ENCODE measurements at places on chromosomes 6 and 20.

DNA sequence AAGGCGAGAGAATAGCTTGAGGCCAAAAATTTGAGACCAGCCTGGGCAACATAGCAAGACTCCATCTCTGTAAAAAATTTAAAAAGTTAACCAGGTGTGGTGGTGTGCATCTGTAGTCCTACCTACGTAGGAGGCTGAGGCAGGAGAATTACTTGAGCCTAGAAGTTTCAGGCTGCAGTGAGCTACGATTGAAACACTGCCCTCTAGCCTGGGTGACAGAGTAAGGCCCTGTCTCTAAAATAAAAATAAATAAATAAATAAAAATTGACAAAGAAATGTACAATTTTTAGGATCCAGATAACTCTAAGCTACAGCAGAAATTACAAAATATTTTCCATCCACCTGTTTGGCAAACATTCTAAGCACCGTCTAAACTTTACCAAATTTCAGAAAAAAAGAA, 941.0 kb upstream of the ADGRB3 start:
- DNase-seq, result no peak

GRCh38 chr6:118815495-118815894, 78.5 kb upstream of the ASF1A start:
- DNase-seq, result no peak

DNA sequence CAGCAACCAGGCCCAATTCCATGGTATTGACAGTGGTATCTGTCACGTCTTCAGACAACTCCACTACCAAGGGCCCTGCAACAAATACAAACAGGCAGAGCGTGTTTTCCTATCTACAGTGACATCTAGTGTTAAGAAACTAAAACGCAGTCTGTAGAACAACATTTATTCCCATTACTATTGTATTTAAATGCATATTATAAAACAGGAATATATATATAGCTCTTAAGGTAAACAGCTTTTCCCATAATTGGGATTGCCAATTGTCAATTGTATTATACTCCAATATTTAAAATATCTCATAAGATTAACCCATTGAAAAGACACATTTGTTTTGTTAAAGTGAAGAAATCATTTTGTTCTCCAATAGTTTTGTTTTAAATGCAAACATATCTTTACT, 97.2 kb downstream of the KIF16B start:
- peak; percentile 45 for DNase-seq

- no peak for DNase-seq
Observed at GRCh38 chr20:57592263-57593092, 27.7 kb downstream of the ZBP1 start.

GRCh38 chr20:7497985-7498384, 442.3 kb downstream of the HAO1 start:
- no peak for DNase-seq

GRCh38 chr6:48388044-48388443, 277.0 kb upstream of the PTCHD4 start:
- no peak for DNase-seq

GRCh38 chr6:99341862-99342455, 7.5 kb downstream of the FAXC start:
- no peak for DNase-seq

DNA sequence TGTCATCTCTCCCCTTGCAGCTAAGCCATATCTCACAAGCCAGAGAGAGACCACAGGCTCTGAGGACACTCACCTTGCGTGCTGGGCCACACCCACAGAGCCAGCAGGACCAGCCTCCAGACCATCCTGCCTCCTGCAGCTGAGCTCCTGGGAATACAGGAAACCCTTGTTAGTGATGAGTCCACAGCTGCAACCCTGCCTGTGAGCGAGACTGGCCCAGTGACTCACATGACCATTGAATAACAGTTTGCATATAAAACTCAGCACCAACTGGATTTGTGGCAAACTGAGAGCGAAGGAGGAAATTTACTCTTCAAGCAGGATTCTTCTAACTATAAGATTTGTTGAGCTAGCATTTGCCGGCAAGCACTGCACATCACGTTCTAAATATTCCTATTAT, 3.0 kb downstream of the THBS2 start:
- DNase-seq, result peak; percentile 74

DNA sequence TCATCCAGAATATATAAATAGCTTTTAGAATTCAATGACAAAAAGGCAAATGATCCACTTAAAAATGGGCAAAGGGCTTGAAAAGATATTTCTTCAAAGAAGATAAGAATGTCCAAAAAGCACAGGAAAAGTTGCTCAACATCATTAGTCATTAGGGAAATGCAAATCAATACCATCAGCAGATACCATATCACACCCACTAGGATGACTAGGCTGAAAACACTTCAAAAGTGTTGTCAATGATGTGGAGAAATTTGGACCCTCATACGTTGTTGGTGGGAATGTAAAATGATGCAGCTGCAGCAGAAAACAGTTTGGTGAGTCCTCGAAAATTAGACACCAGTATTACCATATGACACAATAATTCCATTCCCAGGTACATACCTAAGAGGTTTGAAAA, 303.6 kb upstream of the SLC35B3 start:
- no peak for DNase-seq

DNA sequence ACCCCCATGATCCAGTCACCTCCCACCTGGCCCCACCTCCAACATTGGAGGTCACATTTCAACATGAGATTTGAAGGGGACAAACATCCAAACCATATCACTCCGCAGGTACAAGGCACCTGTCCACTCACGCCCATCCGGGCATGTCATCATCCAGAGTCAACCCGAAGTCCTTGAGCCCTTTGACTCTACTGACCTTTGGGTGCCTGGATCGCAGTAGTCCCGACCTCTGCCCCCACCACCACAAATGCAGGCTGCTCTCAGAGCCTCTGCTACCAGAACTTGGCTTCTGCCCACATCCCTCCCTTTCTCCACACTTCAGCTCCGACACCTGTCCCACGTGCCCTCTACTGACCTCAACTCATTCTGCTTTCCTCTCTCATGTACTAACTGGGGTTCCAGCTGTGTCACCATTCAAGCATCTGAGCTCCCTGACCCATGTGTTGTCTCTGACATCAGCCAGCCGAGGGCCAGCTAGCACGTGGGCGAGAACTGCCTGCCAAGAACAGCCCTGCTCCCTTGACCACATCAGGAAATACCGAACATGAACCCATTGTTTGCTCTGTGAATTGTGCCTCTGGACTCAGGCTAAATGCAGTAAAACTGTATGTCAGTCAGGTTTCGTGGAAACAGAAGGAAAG, 498.3 kb upstream of the SULF2 start:
- peak; percentile 34 for DNase-seq

- DNase-seq, result no peak
Observed at GRCh38 chr20:37522260-37523011, 1.4 kb downstream of the NNAT start.

GRCh38 chr6:52373151-52373690, 11.3 kb downstream of the PAQR8 start:
- no peak for DNase-seq

DNA sequence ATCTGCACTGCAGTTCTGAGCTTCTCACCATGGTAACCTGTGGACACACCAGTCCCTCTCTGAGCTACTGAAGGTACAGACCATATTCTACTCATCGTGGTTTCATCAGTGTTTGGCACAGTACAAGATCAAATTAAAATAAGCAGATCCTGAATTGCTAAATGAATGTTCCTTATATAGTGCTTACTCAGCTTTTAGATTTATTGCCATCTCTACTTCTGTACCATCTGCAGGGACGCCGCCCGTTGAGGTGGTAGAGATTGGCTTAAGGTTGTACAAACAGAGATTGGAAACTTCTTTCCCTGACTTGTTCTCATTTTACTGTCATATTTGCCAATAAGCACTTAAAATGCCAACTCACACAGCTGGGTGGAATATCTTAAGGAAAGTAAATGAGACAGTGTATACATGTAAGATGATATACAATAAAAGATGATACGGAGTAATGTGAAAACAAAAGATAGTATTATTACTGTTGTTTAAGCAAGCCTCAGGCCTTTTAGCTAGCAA, 223.4 kb upstream of the FOXQ1 start:
- peak; percentile 70 for DNase-seq

DNA sequence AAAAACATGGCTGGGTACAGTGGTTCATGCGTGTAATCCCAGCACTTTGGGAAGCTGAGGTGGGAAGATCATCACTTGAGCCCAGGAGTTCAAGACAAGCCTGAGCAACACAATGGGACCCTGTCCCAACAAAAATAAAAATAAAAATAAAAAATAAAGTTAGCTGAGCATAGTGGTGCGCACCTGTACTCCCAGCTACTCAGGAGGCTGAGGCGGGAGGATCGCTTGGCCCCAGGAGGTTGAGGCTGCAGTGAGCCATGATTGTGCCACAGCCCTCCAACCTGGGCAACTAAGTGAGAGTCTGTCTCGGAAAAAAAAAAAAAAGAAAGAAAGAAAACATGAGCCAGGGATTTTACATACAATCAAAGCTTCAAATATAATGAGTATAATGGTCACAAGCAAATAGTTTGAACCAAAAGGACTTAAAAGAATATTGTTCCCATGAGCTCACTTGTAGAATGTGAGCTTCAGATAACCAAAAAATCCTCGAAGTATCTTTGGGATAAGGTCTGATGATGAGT, 31.1 kb downstream of the RANBP9 start:
- no peak for DNase-seq

- peak; percentile 19 for DNase-seq
Observed at GRCh38 chr6:96626759-96627364, 63.9 kb downstream of the FHL5 start.

DNA sequence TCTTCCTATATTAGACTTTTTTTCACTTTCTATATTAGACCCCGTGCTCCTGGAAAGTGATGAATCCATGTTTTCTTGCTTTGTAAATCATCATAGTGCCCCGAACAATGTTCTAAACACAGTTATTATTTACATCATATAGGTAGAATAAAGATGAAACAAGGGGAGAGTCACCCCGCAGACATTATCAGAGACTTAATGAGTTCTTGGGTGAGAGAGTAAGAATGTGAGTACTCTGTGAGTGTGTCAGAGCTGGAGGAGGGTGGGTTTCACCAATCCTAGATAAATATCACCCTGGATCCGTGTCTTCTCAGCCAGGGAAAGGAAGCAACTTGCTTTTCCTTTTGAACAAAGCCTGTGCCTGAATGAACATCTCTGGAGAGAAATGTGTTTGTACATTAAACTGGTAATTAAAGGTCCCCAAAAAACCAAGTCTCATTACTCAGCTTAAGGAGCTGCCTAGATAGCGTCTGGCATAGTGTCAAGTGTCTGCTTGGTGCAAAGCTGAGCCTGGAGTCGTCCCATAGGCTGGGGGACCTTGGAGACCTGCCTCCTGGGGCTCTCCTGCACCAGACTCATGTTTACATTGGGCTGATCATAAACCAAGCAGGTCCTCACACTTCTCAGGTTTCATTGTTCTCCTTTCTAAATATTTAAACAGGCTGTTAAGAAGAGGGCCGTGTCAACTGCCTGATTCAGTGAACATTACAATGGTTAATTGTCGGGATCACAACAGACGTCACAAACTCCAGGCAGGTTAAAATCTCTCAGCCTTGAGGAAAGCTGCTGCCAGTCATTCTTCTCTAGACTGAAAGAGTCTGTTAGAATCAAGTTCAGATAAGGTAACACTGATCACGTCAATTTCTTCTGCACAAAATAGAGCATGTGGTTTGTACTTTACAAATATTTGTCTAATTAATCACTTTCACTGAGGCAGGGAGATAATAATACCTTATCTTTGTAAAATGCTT, 179.7 kb upstream of the MYLIP start:
- no peak for DNase-seq

- DNase-seq, result no peak
Observed at GRCh38 chr6:89596484-89596883, 42.1 kb downstream of the LYRM2 start.

DNA sequence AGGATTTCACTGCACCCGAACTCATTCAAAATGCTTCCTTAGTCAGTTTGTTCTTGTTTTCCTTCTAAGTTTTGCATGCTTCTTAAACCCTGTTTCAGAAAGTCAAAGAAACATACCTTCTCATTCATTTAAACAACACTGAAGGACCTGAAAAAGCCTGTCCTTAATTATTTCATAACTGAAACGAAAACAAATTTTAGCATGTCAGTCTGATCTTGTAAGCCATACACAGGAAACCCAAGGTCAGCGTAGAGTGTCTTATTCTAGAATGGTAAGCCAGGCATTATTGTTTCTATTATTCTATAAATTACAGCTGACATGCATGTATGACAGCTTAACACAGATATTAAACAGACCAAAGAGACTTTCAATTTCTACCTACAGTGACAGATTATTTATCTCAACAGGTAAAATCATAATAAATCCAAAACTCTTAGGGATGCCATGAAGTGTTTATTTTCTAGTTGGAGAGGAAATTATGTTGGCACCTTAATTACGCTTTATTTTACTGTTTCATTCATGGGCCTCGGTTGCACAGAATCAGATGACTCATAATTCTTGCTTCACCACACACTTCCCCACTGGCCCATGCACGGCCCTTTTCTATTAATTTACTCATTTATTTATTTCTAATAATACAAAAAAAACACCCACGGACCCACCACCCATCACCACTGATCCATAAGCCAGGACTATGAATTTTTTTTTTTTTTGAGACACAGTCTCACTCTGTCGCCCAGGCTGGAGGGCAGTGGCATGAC, 39.3 kb upstream of the DUSP22 start:
- DNase-seq, result no peak

DNA sequence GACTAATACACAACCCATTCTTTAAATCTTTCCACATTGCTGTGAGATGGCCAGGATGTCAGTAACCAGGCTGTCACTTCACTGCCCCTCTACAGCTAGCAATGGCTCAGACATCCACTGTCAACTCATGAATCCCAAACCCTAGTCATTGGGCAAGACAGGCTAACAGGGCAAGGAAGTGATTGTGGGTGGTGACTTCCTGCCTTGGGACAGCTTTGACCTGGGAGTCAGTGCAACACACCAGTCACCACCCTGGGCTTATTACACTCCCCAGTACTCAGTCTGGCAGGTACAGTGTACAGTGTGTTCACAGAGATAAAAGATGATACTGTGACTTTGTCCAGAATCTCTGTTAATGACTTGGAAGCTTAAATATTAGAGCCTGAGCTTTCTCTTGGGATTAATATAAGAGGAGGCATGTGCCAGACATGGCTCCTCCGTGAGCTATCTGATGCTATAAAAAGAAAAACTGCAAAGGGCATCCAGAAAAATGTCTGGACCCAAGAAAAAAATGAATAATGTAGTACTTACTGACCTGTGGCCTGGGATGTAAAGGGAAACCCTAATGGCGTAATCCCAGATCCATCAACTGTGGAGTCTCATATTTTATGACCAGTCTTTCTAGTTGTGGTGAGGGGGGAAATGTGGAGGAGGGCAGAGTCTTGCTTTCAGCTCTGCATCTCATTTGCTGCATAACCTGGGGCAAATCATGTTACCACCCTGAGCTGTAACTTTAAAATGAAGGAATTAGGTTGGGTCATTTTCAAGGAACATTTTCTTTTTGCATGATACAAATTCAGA, 244.4 kb downstream of the SLC24A3 start:
- no peak for DNase-seq

Measured in foreskin melanocyte (primary cell).